ENCODE measurements at places on chromosomes 6 and 20.

DNA sequence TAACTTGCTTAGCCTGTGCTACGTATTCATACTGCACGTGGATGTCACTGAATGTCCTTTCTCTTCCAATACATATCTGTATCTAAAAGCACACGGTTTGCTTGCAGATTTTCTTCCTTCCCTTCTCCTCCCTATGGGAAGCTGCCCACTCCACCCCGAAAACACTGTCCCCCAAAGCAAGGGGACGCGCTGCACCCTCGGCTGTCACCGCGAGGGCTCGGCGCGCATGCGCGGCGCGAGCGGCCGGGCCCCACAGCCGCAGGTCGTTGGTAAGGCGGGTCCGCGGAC, 659 bp downstream of the TMX4 start:
- DNase-seq: peak; percentile 70

GRCh38 chr20:32508775-32509119, 76.4 kb downstream of the NOL4L start:
- DNase-seq: no peak

- DNase-seq: no peak
These were observed 23.2 kb upstream of the CCR6 start for GRCh38 chr6:167099707-167100106.

DNA sequence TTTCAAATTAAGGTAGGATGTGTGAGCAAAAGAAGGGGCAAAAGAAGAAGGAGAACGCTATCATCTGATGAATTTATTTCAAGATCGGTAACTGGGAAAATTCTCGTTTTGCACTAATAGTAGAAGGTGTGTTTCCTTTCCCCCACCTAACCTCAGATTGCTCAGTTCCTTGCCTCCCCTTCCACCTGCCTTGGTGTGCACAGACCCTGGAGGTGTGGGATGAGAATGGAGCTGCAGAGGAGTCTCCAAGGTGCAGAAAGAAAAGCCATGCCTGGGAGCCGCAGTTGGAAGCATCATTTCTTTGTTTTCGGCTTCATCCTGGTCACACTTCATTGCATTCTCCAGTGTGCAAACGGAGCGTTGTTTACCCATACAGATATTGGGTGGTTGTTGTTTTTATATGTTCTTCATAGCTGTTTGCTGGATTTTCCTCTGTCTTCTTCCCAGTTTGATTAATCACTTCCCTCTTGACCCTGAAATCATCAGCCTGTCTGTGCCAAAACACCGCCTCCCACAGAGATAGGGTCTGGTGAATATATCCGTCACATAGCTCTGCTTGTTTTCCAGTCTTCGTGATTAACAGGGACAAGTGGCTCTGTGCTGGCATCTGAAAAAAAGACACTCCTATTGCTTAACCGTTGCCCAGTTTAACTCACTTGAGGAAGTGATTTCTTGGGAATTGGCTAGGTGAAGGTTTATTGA, 40.2 kb upstream of the NEDD9 start:
- DNase-seq: no peak

- DNase-seq: no peak
These were observed 436 bp downstream of the CAGE1 start for GRCh38 chr6:7389162-7389450.

DNA sequence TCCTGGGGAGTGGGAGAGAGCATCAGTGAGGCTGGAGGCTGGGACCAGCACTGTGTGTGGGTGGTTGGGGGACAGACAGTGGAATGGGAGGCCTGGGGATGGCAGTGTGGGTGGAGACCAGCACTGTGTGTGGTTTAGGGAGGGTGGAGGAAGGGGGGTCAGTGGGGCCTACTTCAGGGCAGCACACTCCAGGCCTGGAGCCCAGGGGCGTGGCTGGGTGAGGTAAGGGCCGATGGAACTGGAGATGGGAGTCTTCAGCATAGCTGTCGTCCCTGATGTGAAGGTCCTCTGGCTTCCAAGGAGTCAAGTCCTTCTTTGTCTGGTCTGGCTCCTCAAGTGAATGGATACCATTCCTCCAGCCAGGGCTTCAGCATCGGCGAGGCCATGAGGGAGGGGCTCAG, 18.6 kb downstream of the KCNK17 start:
- DNase-seq: no peak

DNA sequence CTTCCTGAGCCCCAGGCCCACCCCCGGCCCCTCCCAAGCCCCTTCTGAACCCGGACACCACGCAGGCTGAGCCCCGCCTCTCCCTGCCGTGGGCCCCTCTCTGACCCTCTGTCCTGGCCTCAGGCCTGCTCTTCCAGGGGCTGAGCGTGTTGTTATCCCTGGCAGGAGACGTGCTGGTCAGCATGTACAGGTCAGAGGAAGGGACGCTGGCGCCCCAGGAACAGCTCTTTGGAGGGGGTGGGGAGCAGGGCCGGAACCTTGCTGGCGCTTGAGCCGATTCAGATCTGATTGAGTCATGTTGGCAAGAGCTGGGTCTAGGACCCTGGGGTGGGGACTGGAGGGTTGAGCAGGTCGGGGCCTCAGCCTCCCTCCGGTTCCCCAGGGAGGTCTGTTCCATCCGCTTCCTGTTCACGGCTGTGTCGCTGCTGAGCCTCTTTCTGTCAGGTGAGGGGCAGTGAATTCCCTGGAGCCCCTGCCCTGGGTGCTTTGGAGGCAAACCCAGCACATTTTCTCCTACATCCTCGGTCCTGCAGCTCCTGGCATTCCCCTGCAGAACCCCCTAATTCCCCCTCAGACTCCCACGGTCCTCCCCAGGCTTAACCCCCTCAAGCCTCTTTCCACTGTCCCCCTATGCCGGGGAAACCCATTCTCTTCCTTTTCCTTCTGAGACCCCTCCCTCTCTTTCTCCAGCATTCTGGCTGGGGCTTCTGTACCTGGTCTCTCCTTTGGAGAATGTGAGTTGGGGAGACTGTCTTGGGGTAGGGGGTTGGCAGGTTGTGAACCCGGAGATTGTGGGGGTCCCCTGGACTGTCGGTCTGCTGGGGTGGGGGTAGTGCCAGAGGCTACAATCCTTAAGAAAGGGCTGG, 2.0 kb downstream of the SPAG4 start:
- peak; percentile 39 for DNase-seq

DNA sequence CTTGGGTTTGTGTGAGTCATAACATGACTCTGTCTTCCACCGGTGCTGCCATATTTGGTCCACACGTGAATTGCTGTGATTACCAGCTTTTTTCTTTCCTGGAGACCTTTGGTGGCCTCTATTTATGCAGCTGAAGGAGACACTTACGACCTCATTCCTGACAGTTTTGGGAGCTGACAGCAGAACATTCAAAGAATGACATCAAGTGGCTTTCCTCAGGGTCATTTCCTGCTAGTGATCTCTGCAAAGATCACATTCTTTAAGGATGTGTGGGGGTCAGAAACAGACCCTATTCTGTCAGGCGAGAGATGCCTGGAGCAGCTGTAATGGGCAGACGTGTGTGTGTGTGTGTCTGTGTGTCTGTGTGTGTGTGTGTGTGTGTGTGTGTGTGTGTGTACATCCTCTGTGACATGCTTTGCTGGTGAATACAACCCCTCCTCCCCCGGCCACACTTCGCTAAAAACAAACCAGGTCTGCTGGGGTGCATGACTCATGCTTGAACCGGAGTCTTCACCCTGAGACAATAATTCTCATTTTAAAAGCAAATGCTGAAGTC, 115.6 kb downstream of the TMEM170B start:
- DNase-seq: peak; percentile 14

- no peak for DNase-seq
These were observed 950 bp downstream of the KCTD20 start for GRCh38 chr6:36443471-36444428.

- DNase-seq: no peak
These were observed 228.8 kb upstream of the ECI2 start for GRCh38 chr6:4364172-4364571.

- peak; percentile 75 for DNase-seq
These were observed 12.6 kb downstream of the HSPA12B start for GRCh38 chr20:3744806-3745685.

DNA sequence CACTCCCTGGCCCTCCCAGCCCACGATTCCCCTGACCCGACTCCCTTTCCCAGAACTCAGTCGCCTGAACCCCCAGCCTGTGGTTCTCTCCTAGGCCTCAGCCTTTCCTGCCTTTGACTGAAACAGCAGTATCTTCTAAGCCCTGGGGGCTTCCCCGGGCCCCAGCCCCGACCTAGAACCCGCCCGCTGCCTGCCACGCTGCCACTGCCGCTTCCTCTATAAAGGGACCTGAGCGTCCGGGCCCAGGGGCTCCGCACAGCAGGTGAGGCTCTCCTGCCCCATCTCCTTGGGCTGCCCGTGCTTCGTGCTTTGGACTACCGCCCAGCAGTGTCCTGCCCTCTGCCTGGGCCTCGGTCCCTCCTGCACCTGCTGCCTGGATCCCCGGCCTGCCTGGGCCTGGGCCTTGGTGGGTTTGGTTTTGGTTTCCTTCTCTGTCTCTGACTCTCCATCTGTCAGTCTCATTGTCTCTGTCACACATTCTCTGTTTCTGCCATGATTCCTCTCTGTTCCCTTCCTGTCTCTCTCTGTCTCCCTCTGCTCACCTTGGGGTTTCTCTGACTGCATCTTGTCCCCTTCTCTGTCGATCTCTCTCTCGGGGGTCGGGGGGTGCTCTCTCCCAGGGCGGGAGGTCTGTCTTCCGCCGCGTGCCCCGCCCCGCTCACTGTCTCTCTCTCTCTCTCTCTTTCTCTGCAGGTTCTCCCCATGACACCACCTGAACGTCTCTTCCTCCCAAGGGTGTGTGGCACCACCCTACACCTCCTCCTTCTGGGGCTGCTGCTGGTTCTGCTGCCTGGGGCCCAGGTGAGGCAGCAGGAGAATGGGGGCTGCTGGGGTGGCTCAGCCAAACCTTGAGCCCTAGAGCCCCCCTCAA, at the start of gene LTA:
LTA (plus strand) TSS at position 249 of the 871 bp plus-strand sequence; CDS start at position 703, 454 bp downstream.
- peak; percentile 84 for DNase-seq

DNA sequence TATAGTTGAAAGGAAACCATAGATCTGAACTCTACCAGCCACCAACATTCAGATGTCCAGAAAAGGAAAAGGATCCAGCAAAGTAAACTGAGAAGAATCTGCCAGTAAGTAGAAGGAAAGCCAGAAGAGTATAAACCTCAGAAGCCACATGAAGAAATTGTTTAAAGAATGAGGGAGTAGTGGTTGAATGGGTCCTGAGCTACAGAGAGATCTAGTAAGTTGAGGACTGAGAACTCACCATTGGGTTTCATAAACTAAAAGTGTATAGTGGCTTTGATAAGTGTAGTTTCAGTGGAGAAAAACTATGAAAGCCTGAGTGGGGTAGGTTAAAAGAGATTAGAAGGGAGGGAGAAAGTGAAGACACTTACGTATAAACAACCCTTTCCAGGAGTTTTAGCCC, 32.0 kb upstream of the SUMO4 start:
- no peak for DNase-seq

DNA sequence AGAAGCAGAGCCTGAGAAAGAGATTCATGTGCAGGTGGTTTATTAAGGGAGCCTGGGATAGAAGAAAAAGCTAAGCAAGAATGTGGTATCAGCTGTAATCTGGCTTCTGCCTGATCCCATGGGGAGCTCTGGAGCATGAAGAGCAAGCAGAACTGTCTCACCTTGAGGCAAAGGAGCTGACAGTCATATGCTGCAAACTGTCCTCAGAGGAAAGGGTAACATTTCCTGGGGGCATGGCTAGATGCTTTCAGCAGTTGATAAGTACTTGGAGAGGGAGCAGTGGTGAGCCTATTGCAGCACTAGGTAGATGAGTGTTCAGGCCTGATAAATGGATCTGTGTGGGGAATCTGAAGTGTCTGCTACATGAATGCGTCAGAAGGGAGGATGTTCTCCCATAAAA, 621.5 kb upstream of the BTBD3 start:
- DNase-seq: no peak

- no peak for DNase-seq
These were observed 12.4 kb downstream of the PSMF1 start for GRCh38 chr20:1130847-1131246.

DNA sequence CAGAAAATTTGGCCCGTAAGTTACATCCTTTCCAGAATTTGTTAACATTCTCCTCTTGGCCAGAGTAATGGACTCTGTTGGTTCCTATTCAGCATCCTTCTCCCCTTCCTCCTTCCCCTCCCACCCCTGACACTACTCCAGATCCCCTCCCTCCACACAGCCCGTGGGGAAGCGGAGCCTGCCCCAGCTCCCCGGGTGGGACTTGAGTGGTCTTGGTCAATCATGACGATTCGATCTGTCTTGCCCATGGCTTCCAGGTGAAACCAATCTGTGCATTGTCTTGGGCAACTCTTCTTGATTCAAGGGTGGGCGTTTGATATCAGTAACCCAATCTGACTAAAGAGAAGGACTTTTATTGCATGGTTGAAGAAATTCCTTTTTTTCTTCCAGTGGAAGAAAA, 143.9 kb downstream of the ANKRD60 start:
- DNase-seq: no peak

GRCh38 chr6:136624347-136624746, 74.1 kb upstream of the MAP7 start:
- no peak for DNase-seq

Data from activated naive CD4-positive, alpha-beta T cell treated with Interleukin-2 at 50 U/mL for 16 hours (primary cell).